ENCODE measurements at places on chromosomes 1 and 21.

- no peak for DNase-seq
Observed at GRCh38 chr21:43957128-43957571, 55.0 kb upstream of the TRAPPC10 start.

DNA sequence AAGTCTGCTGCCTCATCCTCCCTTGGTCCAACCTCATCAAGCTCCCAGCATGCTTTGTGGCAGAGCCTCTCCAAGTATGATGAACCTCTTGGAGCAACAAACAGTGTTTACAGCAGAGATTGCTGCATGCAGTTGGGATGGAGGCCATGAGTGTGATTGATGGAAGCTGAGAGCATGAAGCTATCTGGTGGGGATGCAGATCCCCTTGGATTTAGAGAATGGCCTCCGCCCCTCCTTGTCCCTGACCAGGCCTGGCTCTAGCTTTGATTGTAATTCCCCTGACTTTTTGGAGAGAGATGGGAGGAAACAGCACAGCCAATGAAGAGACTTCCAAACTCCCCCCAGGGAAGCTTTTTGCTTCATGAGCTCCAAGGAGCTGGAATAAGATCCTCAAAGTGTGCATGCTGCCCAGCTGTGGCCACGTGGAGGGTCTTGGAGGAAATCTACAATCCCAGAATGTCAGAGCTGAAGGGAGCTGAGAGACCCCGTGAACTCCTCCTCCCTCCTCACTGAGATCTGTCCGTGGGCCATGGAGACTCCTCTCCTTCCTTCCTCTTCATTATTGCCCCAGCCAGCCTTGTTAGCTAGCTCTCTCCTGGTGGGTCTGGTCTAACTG lies 165.3 kb upstream of the USP24 start:
- no peak for DNase-seq

DNA sequence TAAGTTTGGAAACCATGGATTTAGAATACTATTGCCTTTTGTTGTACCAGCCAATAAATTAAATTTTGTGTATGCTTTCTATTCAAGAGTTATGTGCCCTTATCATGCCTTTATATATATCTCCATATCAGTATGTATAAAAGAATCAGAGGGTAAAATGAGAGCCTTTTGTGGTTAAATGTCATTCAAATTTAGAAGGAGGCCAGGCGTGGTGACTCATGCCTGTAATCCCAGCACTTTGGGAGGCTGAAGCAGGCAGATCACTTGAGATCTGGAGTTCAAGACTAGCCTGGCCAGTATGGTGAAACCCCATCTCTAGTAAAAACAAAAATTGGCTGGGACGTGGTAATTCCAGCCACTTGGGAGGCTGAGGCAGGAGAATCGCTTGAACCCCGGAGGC lies 88.9 kb downstream of the XPR1 start:
- no peak for DNase-seq

DNA sequence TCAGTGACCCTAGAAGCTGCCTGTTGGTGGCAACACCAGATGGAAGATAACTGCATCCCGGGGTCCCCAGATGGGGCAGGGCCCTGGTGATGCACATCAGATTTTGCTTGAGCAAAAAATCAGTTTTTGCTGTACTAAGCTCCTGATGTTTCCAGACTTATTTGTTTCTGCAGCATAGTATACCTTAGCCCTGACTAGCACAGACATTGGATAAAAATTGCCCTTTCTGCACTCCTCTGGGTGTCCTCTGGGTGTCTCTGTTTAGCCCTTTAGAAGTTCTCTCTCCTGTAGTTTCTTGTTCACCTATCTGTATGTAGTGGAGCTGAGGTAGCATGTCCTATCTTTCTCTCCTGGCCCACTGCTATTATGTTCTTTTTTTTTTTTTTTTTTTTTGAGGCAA lies 30.3 kb upstream of the PLA2G2C start:
- no peak for DNase-seq

Measured in activated naive CD4-positive, alpha-beta T cell treated with Interleukin-2 at 50 U/mL for 16 hours (primary cell).